ENCODE measurements at places on chromosomes 3 and 15. TPM values are rescaled to one million over a fixed set of nuclear protein-coding genes. Genes with fewer than 3 reads are reported as not detected.

DNA sequence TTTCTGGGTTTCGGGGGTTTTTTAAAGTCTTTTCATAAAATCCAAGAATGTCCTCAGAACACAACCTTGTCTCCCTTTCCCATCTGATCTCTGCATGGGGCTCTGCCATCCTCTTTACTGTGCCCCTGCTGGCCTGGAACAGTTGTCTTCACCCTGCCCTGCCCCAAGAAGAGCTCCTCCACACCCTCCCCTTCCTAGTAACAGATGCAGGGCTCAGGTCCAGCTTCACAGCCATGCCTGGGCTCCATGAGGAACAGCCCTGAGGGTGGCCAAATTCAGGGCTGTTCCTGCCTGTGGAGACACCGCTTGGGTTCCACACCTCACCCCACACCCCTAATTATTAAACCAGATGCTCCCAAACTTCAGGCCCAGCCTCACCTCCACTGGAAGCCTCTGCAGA, 12.9 kb upstream of the ULK3 start:
- no peak overlapping the region for H3K4me3 ChIP-seq
- H3K27me3 ChIP-seq: no peaks in the 10 kb centered on the region
- no peaks in the 10 kb centered on the region for H3K4me1 ChIP-seq
- H3K27ac ChIP-seq: no peak overlapping the region
- H3K36me3 ChIP-seq: peaks cover 8% of the 10 kb centered on the region

SLC51A gene
- not detected for total RNA-seq

DNA sequence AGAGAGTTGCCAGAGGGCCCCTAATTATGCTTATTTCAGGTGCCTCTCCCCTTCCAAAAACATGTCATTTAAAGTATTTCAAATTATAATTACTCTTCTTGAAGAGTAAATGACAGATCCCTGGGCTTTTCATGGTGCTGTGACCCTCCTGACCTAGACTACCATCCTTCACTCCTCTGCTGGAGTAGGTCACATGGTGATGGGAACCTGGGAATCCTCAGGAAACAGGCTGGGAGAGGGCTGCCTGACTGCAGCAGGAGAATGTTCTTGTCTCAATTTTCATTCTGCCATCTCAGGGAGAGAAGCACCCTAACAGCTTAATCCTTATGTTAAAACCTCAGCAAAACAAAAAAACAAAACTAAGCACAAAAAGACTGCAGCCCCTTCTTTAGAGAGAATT, 24.6 kb downstream of the PGBD4 start:
- no peak for DNase-seq
- H3K4me3 ChIP-seq: no peak overlapping the region
- H3K36me3 ChIP-seq: no peaks in the 10 kb centered on the region
- H3K4me1 ChIP-seq: no peaks in the 10 kb centered on the region

DNA sequence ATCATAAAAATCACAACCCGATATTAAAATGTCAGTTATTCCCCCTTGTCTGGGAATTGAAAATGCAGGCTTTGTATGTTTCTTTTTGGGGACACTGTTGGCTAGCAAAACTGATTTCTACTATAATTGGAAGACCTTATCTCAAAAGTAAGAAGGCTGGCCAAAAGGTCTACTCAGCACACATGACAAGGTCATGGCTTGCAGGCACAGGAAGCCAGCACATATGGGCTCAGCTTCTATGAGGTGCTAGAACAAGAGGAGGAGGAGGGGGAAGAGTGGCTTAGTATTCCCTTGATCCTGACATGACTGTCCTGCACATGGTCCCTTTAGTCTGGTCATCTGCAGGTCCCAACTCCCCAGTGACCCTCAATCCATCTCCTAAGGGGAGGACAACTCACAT, 681.2 kb downstream of the SQOR start:
- no peaks in the 10 kb centered on the region for H3K36me3 ChIP-seq
- no peak overlapping the region for H3K27ac ChIP-seq
- H3K4me1 ChIP-seq: no peaks in the 10 kb centered on the region
- DNase-seq: no peak
- no peaks in the 10 kb centered on the region for H3K27me3 ChIP-seq
